Stimulated activated CD8-positive, alpha-beta memory T cell treated with anti-CD3 and anti-CD28 coated beads, Interleukin-15, amount 100 ng/mL, for 1 hour (primary cell): ENCODE measurements at places on chromosomes 2 and 18.

DNA sequence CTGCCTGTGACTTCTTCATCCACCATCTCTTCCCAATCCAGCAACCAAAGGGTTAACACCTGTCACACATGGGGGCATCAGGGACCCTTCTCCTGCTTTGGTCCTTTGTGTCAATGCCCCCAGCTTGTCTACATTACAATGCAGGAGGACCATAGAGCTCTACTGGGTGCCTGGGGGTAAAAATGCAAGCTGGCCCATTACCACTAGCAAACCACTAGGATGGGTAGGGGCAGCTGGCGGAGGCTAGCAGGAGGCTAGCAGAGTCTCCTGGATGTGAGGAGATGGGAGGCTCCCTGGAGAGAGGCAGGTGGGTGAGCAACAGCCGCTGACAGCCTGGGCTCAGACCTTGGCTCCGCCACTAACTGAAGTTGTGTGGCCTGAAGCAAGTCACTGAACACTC is 153.4 kb upstream of the SKOR2 start:
- DNase-seq = no peak

DNA sequence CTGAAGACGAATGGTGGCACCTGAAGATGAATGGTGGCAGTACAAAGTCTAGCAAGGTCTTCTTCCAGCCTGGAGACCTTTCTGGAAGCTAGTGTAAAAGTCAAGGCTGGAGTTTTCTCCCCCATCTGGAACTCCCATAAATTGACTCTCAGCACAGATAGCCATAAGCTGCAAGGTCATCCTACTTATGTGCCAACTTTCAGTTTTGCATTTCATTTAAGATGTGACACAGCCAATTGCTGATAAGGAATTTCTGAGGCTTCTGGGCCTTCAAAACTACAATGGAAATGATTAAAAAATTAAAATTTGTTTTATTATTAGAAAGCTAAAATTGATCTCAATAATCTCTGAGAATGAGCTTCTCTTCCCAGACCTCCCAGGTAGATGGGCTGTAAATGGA is 10.2 kb downstream of the XDH start:
- DNase-seq = no peak

DNA sequence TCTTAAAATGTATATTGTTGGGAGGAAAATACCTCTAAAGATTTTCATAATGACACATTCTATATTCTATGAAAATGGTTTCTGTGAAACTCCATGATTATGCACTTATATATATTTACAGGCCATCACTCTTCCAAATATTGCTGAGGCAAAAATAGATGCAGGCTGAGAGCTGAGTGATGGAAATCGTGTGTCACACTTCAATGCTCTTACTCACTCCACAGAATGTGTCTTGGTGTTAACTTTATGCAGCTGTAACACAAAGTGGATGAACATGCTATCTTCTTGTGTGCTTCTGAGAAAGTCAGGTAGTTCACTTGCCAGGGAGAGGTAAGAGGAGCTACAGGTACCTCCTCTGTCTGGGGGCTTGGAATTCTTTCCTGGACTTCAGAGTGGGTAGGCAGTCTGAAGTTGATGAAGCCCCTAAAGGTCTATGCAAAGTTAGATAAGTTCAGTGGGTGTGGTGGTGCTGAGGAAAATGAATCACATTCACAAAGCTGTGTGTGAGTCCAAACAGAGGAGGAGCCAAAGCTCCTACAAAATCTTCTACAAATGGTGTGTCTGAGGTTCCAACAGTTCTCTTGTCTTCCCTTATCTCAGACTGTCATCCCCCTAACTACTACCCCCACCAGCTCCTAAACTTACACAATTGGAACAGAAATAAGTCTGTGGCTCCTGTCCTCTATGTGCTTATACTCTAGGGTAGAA is 74.2 kb upstream of the ST6GAL2 start:
- no peak for DNase-seq

- DNase-seq = no peak
Measured at GRCh38 chr2:3024401-3024935, 353.1 kb downstream of the EIPR1 start.

GRCh38 chr18:55213586-55213985 is 254.3 kb upstream of the CCDC68 start:
- no peak for DNase-seq

- no peak for DNase-seq
Measured at GRCh38 chr2:59342166-59342565, 1101.0 kb upstream of the FANCL start.

GRCh38 chr2:172512810-172513523 is 42.9 kb upstream of the PDK1 start:
- no peak for DNase-seq

DNA sequence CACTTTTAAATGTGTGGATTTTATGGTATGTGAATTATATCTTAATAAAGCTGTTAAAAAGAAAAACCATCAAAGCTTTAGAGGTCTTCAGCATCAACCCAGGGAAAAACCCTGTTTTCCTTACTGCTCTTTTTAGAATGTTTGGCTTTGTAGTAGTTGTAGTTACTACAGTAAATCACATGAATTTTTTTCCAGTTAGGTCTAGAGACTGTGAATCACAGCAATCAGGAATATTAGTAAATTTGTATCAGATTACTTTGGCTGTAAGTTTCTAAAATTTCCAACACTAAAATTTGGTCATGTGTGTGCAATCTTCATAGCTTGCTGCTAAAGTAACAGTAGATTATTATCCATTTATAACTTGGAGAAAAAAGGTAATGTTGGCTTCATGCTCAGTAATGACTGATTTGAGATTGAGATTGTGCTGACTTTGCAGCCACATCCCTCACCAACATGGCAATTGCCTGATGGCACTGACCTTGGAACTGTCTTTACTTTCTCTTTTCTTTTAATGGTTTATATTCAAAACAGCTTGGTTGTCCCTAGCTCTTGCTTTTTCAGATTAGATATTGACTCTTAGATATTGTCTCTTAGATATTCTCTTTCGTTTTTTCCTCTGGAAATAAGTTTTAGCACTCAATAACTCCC is 41.1 kb downstream of the LCLAT1 start:
- DNase-seq = no peak

DNA sequence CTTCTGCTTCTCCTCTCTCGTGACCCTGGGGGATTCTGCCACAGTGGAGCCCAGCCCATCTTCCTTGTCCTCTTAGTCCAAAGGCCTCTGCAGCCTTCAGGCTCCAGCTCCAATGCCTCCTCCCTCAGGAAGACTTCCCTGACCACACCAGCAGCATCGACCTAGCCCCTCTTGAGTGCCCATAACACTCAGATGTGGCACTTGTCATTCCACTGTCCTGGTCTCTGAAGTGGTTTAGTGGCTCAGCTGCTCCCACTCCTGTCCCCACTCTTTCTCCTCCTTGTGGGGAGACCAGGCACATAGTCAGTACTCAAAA is 97.5 kb downstream of the STPG4 start:
- no peak for DNase-seq

DNA sequence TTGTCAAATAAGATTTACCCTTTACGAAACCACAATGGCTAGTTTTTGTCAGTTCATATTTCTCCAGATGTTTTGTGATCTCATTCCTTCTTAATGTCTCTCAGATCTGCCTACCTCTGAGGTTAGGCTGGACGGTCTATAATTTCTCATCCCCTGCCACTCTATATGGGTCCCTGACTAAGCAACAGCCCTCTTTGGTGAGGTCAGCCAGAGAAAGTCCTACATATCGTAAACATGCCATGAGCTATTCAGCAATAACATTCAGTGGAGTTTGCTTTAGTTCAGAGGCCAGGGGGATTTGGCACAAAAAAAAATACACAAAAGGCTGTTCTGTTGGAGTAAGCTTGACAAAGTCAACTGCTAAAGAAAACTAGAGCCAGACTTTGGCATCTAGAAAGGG is 192.1 kb upstream of the NCKAP5 start:
- DNase-seq = no peak

DNA sequence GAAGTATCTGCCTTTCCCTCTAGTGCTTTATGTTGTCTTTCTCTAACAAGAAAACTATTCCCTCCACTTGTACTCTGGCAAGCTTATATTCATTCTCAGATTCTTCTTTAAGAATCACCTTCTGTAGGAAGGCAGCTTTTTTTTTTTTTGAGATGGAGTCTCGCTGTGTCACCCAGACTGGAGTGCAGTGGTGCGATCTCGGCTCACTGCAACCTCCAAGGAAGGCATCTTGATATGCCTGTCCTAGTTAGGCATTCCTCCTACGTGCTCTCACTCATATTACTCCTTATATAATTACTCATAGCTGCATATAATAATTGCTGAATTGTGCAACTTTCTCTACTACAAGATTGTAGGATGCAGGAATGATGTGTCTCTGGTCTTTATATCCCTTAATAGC is 15.8 kb downstream of the NDUFS1 start:
- DNase-seq = no peak

DNA sequence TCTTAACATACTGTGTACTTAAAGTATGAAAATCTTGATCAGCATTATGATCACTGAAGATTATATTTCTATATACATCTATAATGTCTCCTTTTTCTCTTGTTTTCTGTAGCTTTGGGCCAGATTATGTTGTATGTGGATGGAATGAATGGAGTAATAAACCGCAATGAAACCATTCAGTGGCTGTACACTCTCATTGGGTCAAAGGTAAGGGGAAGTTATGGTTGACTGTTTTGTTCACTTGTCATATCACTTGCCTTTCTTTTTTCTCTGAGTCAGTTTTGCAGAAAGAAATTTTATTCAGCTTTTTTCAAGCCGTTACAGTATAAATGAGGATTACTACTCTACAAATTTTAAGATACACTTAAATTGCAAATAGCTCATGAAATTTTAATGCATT is 252.5 kb downstream of the TPGS2 start:
- DNase-seq = no peak

DNA sequence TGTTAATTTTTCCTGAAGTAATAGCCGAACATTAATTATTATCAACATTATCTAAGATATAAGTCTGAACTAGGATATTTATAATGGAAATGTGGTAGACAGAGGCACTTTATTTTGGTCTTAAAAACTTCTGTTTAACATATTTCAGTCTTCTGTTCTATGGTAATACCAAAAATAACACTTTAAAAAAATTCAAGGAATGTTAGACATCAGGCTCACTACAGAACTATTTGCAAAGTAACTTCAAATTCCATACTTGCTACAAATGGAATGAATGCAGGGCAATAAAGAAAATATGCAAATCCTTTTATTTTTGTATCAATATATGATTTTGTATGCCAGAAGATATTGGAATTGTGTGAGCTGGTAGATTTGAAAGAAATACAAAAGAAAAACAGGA is 345.5 kb upstream of the DSEL start:
- no peak for DNase-seq

GRCh38 chr18:5463390-5463789 is 80.4 kb downstream of the EPB41L3 start:
- DNase-seq = no peak

DNA sequence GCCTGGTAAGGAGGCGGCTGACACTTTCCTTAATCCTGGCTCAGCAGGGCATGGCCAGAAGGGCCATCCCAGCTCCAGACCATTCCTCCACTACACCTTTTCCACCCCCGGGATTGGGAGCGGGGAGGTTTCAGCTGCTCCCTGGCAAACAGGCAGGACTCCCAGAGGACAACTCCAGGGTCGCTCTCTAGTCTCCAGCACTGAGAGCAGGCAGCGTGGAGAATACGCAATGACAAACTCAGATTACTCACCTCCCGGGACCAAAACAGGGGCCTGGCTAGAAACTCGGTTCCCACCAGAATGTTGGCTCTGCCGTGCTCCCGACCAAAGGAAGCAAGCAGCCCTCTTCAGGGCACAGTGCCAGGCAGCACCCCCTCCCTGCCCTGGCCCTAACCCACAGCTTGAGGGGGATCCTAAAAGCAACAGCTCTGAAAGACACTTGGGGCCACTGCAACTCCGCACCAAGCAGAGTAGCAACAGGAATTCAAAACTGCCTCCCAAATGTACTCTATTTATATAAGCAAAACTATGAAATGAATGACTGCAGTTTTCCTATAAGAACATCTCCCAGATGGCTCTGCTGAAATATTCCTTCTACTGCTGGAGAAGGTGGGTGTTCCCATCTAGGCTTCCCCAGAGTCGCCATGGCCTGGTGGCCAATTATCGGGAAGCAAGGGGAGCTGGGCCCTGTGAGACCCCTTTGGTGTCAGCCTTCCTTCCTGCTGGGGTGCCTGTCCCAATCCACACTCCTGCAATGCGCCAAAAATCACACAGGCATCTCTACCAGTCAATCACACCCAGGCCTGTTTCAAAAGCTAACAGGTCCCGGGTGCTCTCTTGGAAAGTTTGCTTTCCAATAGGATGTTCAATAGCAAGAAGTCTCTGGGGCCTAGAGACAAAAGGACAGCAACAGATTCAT is 61.2 kb upstream of the POMC start:
- no peak for DNase-seq

- DNase-seq = no peak
Measured at GRCh38 chr2:219124381-219125110, 36.1 kb downstream of the NHEJ1 start.

GRCh38 chr2:136191041-136191440 is 73.1 kb upstream of the CXCR4 start:
- no peak for DNase-seq
